CD4-positive, alpha-beta T cell treated with Interleukin-10 for 1 hour (primary cell): ENCODE measurements at places on chromosomes 11 and 22.

DNA sequence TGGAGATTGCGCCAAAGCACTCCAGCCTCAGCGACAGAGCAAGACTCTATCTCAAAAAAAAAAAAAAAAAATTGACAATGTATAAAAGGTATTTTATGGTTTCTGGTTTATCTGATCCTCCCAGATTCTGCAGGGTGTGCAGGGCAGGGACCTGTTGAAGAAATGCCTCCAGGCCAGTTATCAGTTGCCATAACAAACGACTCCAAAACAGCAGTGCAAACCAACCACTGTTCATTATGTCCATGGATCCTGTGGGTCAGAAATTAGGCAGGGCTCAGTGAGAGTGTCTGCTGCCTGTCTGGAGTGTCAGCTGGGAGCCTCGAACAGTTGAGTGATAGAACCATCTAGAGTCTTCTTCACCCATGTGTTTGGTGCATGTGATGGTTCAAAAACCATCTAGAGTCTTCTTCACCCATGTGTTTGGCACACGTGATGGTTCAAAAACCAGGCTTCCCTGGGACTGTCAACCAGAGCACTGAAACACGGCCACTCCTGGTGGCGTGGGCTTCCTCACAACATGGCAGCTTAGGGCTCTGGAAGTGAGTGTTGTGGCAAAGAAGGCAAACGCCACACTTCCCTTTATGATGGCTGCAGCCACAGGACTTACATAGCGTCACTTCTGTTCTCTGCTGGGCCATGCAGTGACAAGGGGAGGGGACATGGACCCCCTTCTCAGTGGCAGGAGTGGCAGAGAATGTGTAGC, 115.1 kb upstream of the CRYBB3 start:
- no peak for DNase-seq

- DNase-seq: no peak
These were observed 41.2 kb downstream of the HEPHL1 start for GRCh38 chr11:94062360-94062759.

DNA sequence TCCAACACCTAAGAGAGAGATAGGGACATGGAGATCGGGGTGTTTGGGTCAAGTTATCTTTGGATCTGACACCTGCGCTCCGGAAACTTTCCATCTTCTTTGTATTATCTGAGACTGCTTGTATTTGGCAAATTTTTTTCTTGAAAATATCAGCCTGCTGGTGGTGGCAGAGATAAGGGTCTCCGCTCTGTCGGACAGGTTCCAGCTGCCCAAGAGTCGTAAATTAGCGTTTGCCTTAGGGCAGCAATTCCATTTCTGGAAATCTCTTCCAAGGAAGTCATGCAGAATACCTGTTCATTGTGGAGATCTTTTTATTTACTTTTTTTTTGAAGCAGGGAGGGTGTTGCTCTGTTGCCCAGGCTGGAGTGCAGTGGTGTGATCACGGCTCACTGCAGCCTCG, 19.5 kb upstream of the CSNK1E start:
- no peak for DNase-seq

GRCh38 chr11:89119426-89119825, 53.6 kb upstream of the GRM5 start:
- no peak for DNase-seq

DNA sequence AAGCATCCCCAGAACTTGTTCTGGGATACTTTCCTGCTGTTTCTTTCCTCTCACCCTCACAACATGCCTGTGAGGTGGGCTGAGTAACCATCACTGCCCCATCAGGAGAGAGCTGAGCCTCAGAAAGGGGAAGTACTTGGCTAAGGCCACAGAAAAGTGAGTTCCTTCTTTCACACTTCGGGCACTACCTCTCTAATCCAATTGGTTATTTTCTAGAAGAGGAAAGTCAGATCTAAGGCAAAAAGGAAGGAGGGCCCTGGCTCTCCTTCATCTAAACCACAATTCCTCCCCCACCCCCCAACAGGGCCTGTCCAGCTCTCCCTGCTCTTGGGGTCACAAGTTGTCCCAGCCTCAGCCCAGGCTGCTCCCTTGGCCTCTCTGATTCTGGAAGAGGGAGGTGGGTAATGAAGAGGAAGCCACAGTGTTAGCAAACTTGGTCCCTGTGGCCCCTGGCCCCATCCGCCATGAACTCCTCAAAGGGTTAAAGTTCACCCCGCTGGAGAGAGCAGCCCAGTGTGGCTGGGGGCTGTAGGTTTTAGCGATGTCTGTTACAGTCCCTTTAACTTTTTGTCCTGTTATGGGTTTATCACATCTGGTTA, 34.0 kb downstream of the SLC22A12 start:
- DNase-seq: no peak

- no peak for DNase-seq
These were observed 106.0 kb downstream of the RPL27A start for GRCh38 chr11:8788616-8789015.
